Esophagus squamous epithelium (tissue), 5 donors: ENCODE measurements at places on chromosomes 4 and X. TPM values are rescaled to one million over a fixed set of nuclear protein-coding genes. Genes with fewer than 3 reads are reported as not detected.

CYSLTR1 gene
- total RNA-seq, result 4.8 TPM

MAOB gene
- 3.8 TPM for total RNA-seq

SSX4B gene
- not detected for total RNA-seq

ARHGEF38 gene
- not detected for total RNA-seq

GAGE1 gene
- not detected for total RNA-seq

ATP11C gene
- 13.3 TPM for total RNA-seq

TRIM61 gene
- total RNA-seq, result not detected

FATE1 gene
- not detected for total RNA-seq

MAGEB1 gene
- not detected for total RNA-seq

GLRB gene
- total RNA-seq, result 1.3 TPM

MAGEA3 gene
- total RNA-seq, result not detected

RTL5 gene
- total RNA-seq, result 0.08 TPM

MAGEH1 gene
- total RNA-seq, result 11.1 TPM

TSPAN7 gene
- 23.9 TPM for total RNA-seq

GPRIN3 gene
- total RNA-seq, result 2.2 TPM

SSX2B gene
- not detected for total RNA-seq

MAB21L2 gene
- 0.76 TPM for total RNA-seq

HSFX4 gene
- not detected for total RNA-seq

CYLC1 gene
- total RNA-seq, result not detected

VCX3A gene
- total RNA-seq, result not detected

PLAC8 gene
- total RNA-seq, result 68.0 TPM

TMEM187 gene
- 2.5 TPM for total RNA-seq

BOD1L1 gene
- total RNA-seq, result 24.9 TPM

HPSE gene
- 6.7 TPM for total RNA-seq

APBB2 gene
- total RNA-seq, result 21.2 TPM

UCP1 gene
- not detected for total RNA-seq

CT45A10 gene
- not detected for total RNA-seq

RHOXF1 gene
- total RNA-seq, result not detected

TMEM31 gene
- not detected for total RNA-seq

MAGED4 gene
- 1.1 TPM for total RNA-seq

GNL3L gene
- total RNA-seq, result 34.8 TPM

HPF1 gene
- total RNA-seq, result 20.2 TPM

SCML2 gene
- total RNA-seq, result 1.5 TPM

VEGFD gene
- total RNA-seq, result 0.35 TPM

ALB gene
- not detected for total RNA-seq

TIGD4 gene
- total RNA-seq, result not detected

TMSB15C gene
- 0.35 TPM for total RNA-seq

CD38 gene
- 1.5 TPM for total RNA-seq

SRPK3 gene
- total RNA-seq, result 0.15 TPM

STK26 gene
- total RNA-seq, result 20.0 TPM
